Left ventricle myocardium inferior (tissue), 1 donor: ENCODE measurements at places on chromosomes 7 and 10. TPM values are rescaled to one million over a fixed set of nuclear protein-coding genes. Genes with fewer than 3 reads are reported as not detected.

The CFAP46 gene
- 0.99 TPM for total RNA-seq

The ANKRD30A gene
- total RNA-seq: not detected

The CYP3A7 gene
- not detected for total RNA-seq

The GCC1 gene
- total RNA-seq: 6.8 TPM

The GPAM gene
- 22.2 TPM for total RNA-seq

The SPDYE6 gene
- total RNA-seq: not detected

The RBP3 gene
- not detected for total RNA-seq

The NPSR1 gene
- total RNA-seq: not detected

The CALHM3 gene
- not detected for total RNA-seq

The MYH16 gene
- total RNA-seq: not detected

GRCh38 chr10:109778993-109779392, 144.3 kb downstream of the XPNPEP1 start:
- H3K4me1 ChIP-seq: no peaks in the 10 kb centered on the region
- H3K4me3 ChIP-seq: no peak overlapping the region
- no peak for DNase-seq
- no peaks in the 10 kb centered on the region for H3K36me3 ChIP-seq

GRCh38 chr10:12945690-12946359, 55.7 kb downstream of the CCDC3 start:
- no peak overlapping the region for H3K27ac ChIP-seq
- H3K36me3 ChIP-seq: no peaks in the 10 kb centered on the region
- peaks cover 4% of the 10 kb centered on the region for H3K4me1 ChIP-seq
- no peaks in the 10 kb centered on the region for H3K27me3 ChIP-seq
- no peak for DNase-seq

- DNase-seq: peak; percentile 31
- H3K27ac ChIP-seq: peak overlapping the region; percentile 74
- peaks cover 32% of the 10 kb centered on the region for H3K4me1 ChIP-seq
- no peaks in the 10 kb centered on the region for H3K36me3 ChIP-seq
Observed at GRCh38 chr7:23332910-23333612, 33.9 kb downstream of the MALSU1 start.

- peaks cover 4% of the 10 kb centered on the region for H3K36me3 ChIP-seq
- no peak for DNase-seq
- peaks cover 57% of the 10 kb centered on the region for H3K4me1 ChIP-seq
- H3K4me3 ChIP-seq: no peak overlapping the region
Observed at GRCh38 chr7:151679881-151680612, 160.4 kb upstream of the RHEB start.

GRCh38 chr7:77404641-77405040, 11.5 kb downstream of the GSAP start:
- no peaks in the 10 kb centered on the region for H3K27me3 ChIP-seq
- H3K4me1 ChIP-seq: no peaks in the 10 kb centered on the region
- DNase-seq: no peak
- H3K27ac ChIP-seq: no peak overlapping the region
- H3K4me3 ChIP-seq: no peak overlapping the region

DNA sequence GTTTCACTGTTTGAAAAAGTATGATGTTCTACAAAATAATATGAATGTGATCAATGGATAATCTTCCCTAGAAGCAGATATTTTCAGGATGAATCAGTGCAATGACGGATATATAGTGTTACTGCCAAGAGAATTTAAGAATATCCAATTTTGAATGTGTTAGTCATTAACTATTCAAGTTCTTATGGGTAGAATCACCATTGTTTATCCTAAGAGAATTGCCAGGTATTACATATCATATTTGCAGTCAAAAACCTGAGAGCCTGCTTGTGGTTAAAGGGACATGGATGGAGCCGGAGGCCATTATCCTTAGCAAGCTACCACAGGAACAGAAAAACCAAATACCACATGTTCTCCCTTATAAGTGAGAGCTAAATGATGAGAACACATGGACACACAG, 26.9 kb downstream of the AHR start:
- H3K4me1 ChIP-seq: peaks cover 45% of the 10 kb centered on the region
- no peak overlapping the region for H3K4me3 ChIP-seq
- peaks cover 54% of the 10 kb centered on the region for H3K36me3 ChIP-seq
- H3K27ac ChIP-seq: no peak overlapping the region

GRCh38 chr7:279821-280220, 10.1 kb upstream of the FOXL3 start:
- peak; percentile 9 for DNase-seq
- peaks cover 44% of the 10 kb centered on the region for H3K27me3 ChIP-seq
- H3K36me3 ChIP-seq: no peaks in the 10 kb centered on the region
- no peak overlapping the region for H3K4me3 ChIP-seq
- no peaks in the 10 kb centered on the region for H3K4me1 ChIP-seq
- no peak overlapping the region for H3K27ac ChIP-seq

DNA sequence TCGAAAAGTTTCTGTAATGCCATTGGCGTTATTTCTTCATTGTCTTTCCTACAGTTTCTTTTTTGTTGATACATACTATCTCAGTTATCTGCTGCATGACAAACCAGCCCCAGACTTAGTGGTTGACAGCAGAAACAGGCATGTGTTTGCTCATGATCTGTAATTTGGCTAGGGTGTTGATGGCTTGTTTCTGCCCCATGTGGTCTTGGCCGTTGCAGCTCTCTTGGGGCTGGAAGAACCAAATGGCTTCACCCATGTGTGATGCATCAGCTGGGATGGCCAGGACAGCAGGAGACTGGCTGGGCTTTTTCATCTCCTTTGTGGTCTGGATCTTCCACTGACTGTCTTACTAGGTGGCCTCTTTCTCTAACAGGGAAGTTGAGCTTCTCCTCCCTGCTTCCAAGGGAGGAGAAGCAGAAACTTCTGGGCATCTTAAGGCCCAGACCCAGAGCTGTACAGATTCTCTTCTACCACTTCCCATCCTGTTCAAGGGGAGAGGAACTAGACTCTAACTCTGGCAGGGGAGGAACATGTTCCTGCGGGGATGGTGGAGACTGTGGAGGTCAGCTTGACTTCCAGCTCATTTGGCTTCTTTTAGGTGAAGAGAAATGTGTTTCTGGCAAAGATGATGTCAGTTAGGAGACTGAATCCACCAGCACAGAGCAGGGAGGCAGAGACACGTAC, 89.3 kb downstream of the FANK1 start:
- H3K27ac ChIP-seq: no peak overlapping the region
- DNase-seq: no peak
- H3K4me3 ChIP-seq: no peak overlapping the region
- no peaks in the 10 kb centered on the region for H3K36me3 ChIP-seq
- no peaks in the 10 kb centered on the region for H3K27me3 ChIP-seq

DNA sequence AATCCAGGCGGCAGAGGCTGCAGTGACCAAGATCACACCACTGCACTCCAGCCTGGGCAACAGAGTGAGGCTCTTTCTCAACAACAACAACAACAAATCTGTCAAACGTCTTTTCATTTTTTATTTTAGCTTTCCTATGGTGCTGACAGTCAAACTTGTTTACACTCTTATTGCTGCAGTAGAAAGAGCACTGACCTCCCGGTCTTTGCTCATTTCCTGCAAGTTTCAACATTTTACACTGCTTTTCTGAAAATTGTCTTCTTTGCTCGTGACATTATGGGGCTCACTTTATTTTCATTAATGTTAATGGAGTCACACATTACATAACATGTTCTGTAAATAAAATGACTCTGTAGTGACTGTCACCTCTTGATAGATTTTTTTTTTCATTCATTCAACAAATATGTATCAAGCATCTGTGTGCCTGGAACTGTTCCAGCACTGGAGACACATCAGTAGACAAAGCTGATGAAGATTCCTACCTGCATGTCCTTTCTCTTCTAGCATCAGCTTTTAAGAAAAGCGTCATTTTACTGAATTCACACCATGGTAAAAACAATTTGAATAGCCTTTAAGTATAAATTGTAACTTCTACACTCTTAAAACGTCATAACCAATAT, 277.3 kb downstream of the CELF2 start:
- H3K4me1 ChIP-seq: no peaks in the 10 kb centered on the region
- no peak overlapping the region for H3K4me3 ChIP-seq
- H3K27ac ChIP-seq: no peak overlapping the region
- peaks cover 55% of the 10 kb centered on the region for H3K36me3 ChIP-seq
- H3K27me3 ChIP-seq: no peaks in the 10 kb centered on the region

GRCh38 chr10:80522756-80523363, 14.8 kb upstream of the SH2D4B start:
- peaks cover 28% of the 10 kb centered on the region for H3K36me3 ChIP-seq
- H3K27ac ChIP-seq: no peak overlapping the region
- H3K4me3 ChIP-seq: no peak overlapping the region
- no peaks in the 10 kb centered on the region for H3K27me3 ChIP-seq
- DNase-seq: no peak

- no peaks in the 10 kb centered on the region for H3K36me3 ChIP-seq
- DNase-seq: no peak
- H3K27me3 ChIP-seq: no peaks in the 10 kb centered on the region
- H3K4me3 ChIP-seq: peak overlapping the region; percentile 91
- peak overlapping the region; percentile 68 for H3K27ac ChIP-seq
Observed at GRCh38 chr7:66207540-66207939, 2.4 kb downstream of the TPST1 start.

- no peaks in the 10 kb centered on the region for H3K27me3 ChIP-seq
- no peak for DNase-seq
- H3K36me3 ChIP-seq: no peaks in the 10 kb centered on the region
- no peak overlapping the region for H3K4me3 ChIP-seq
- H3K27ac ChIP-seq: no peak overlapping the region
Observed at GRCh38 chr7:86950360-86950759, 109.1 kb downstream of the ELAPOR2 start.

GRCh38 chr10:119344381-119344780, 137.0 kb downstream of the GRK5 start:
- H3K4me3 ChIP-seq: no peak overlapping the region
- H3K4me1 ChIP-seq: peaks cover 94% of the 10 kb centered on the region
- H3K36me3 ChIP-seq: peaks cover 7% of the 10 kb centered on the region

DNA sequence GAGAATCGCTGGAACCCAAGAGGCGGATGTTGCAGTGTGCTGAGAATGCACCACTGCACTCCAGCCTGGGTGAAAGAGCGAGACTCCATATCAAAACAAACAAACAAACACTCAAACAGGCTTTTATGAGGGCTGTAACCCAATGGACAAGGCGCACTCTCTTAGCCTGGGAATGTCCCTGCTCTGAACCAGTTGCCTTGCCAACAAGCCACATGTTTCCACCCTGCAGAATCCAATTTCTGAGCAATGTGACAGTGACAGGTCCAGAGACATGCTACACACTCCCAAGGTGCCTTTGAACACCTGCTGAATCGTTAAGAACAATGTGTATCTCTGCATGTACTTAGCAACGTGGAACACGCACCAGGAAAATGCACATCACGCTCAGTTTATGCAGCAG, 186.8 kb upstream of the AUTS2 start:
- no peaks in the 10 kb centered on the region for H3K27me3 ChIP-seq
- H3K27ac ChIP-seq: no peak overlapping the region
- no peaks in the 10 kb centered on the region for H3K36me3 ChIP-seq
- peaks cover 6% of the 10 kb centered on the region for H3K4me1 ChIP-seq
- no peak for DNase-seq
- H3K4me3 ChIP-seq: no peak overlapping the region

DNA sequence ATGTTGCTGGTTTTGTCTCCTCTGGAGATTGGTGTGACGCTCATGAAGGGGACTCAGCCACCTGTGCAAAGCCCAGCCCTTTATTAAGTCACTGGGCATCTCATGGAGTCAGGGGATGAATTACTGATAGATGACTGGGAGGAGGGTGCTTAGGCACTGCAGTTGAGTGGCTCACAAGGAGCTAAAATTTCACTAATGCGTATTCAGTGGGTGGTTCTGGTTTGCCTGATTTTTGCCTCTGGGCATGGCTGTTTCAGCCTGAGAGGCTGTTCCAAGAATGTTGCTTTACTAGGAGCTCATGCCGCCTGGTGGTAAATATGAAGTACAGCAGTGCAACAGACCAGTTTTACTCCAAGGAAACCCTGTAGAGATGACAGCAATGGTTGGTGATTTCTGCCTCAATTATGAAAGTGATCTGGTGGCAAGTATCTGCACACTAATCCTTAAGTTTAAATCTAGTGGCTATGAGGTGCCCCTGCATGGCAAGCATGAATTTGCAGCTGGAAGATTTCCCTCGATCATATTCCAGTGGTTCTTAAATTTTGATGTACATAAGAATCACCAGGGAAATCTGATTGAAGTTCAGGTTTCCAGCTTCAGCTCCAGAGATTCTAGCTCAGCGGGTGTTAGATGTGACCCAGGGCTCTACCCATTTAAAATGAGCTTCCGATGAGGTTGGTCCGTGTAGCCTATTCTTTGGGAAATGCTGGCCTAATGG, 19.9 kb downstream of the ACTA2 start:
- H3K27ac ChIP-seq: peak overlapping the region; percentile 45
- no peaks in the 10 kb centered on the region for H3K27me3 ChIP-seq
- DNase-seq: no peak

GRCh38 chr10:100878291-100878910, 34.4 kb upstream of the SLF2 start:
- peak; percentile 36 for DNase-seq
- H3K36me3 ChIP-seq: no peaks in the 10 kb centered on the region
- no peak overlapping the region for H3K27ac ChIP-seq
- no peak overlapping the region for H3K4me3 ChIP-seq
- peaks cover 76% of the 10 kb centered on the region for H3K27me3 ChIP-seq
- H3K4me1 ChIP-seq: peaks cover 14% of the 10 kb centered on the region

DNA sequence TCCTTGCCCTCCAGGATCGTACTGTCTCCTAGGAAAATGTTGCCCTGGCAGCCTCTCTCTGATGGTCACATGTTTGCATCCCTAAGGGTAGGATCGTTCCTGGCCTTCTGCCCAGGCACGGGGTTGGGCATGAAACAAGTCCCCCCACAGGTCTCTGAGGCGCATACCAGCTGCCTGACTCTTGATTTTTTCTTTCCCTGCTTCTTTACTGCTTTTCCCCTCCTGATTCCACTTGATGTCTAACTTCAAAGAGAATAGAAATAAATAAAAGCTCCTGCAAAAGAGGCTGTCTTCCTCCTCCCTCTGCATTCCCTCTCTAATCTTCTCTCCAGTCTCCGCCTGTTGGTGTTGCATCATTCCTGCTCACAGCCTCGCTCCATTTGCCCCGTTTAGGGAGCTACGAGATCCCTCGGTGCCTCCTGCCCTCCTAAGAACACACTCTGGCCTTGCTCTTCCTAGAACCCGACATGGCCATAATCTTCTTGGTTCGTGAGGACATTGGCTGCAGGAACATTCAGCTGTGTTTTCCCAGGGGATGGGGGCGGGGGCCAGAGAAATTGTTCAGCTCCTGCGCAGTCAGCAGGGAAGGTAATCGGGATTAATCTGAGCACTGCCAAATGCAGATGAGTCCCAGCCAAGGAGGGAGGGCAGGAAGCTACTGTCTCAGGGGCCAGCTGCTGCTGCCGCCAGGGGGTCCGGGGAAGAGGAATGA, 26.0 kb downstream of the LEP start:
- H3K4me3 ChIP-seq: peak overlapping the region; percentile 25
- peaks cover 98% of the 10 kb centered on the region for H3K27me3 ChIP-seq
- no peaks in the 10 kb centered on the region for H3K36me3 ChIP-seq
- H3K4me1 ChIP-seq: peaks cover 30% of the 10 kb centered on the region

DNA sequence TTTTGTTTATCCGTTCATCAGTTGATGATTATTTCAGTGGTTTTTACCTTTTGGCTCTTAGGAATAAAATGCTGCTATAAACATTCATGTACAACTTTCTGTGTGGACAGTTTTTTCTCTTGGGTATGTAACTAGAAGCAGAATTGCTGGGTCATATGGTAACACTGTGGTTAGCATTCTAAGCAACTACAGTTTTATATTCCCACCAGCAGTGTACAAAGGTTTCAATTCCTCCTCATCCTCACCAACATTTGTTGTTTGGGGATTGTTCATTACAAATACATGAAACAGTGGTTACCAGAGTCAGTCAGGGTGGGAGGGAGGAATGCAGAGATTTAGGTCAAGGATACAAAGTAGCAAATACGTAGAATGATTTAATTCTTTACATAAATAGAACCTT, 97.0 kb downstream of the NPSR1 start:
- DNase-seq: no peak
- no peaks in the 10 kb centered on the region for H3K36me3 ChIP-seq
- no peaks in the 10 kb centered on the region for H3K27me3 ChIP-seq
- H3K4me1 ChIP-seq: no peaks in the 10 kb centered on the region
- H3K27ac ChIP-seq: no peak overlapping the region
